ENCODE measurements at places on chromosomes 7 and 10.

DNA sequence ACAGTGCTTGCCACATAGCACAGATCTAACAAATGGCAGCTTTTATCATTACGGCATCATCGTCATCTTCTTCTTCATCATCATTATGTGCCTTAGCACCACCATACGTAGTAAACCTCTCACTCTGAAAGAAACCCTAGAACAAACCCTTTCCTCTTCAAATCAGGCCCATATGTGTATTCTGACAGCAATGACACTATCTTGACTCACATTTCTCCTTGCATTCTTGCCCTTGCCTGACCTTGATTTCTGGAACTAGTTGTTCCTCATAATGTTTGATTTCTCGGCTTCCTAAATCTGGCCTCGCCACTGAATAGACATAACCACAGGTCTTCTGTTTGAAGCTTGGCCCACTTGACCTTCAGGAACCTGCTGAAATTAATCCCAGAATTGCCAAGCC is 115.3 kb downstream of the DGKI start:
- DNase-seq = no peak

DNA sequence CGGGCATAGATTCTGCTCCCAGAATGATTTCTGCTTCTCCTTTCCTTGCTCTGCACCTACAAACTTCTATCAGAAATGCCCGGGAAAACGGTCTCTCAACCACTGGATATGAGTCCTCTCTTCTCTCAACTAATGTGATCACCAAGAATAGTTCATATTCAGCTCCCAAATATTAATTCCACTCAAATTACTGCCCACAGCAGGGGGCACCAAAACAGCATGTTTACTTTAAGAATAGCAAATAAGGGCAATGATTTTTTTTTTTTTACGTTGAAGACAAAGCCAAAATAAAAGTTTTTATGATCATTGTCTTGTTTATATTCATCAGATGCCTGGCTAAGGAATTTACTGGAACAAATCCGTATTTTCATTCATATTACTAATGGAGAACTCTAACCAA is 94.9 kb upstream of the PRSS1 start:
- no peak for DNase-seq

DNA sequence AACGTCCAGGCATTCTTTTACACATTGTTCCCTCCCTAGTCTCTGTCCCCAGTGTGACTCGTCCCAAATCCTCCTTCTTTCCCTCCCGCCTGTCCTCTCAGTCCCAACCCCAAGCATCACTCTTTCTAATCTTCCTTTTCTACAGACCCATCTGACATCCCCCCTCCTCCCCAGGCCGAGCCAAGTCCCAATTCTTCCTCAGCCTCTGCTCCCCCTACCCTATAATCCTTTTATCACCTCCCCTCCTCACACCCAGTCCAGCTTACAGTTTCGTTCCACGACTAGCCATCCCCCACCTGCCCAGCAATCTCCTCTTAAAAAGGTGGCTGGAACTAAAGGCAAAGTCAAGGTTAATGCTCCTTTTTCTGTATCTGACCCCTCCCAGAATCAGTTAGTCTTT is 95.1 kb downstream of the MACC1 start:
- DNase-seq = no peak

DNA sequence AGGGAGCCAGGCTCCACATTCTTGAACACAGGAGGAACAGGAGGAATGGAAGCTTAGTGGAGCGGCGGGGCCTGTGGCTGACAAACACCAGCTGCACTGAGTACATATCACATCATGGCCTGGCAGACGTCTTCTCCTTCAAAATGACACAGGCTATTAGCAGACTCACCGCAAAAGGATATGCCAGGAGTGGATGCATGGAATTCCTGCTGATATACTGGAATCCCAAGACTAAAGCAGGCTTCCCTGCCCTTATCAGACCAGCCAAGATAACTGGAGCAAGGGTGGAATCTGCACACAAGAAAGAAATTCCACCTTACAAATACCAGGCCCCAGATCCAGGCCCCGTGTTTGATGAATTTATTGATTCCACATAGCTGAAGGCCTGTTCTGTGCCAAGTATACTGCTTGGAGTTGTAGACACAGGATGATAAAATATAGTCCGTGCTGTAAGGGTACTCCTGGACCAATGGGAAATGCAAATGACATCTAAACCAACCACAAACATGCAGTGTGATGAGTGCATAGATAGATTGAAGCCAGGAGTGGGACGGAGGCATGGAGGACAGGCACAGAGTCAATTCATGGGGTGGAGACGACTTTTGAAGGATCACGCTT is 480.5 kb upstream of the ZMIZ1 start:
- no peak for DNase-seq

DNA sequence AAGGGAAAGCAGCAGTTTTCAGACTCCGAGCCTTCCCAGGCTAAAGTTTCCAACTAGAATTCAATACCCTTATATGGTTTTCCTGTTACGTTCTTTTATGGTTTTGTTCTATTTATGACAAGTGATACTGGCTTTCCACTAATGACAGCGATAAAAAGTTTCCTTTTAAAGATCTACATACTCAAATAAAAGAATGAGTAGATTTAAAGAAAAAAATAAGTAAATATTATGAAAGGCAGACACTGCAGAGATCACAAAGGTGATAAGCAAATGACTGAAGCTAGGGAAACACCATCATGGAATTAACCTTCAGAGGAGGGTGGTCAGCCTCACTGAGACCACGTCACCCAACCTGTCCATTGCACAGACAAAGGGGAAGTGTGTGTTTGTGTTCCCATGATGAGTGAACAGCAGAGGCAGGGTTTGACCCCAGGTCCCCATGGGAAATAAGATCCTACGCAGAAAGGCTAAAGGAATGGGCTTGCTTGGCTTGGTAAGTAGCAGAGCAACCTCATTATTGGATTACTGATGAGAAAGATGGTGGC is 4.0 kb downstream of the VSIR start:
- DNase-seq = no peak

GRCh38 chr7:55438085-55438756 is 73.1 kb downstream of the LANCL2 start:
- DNase-seq = no peak

DNA sequence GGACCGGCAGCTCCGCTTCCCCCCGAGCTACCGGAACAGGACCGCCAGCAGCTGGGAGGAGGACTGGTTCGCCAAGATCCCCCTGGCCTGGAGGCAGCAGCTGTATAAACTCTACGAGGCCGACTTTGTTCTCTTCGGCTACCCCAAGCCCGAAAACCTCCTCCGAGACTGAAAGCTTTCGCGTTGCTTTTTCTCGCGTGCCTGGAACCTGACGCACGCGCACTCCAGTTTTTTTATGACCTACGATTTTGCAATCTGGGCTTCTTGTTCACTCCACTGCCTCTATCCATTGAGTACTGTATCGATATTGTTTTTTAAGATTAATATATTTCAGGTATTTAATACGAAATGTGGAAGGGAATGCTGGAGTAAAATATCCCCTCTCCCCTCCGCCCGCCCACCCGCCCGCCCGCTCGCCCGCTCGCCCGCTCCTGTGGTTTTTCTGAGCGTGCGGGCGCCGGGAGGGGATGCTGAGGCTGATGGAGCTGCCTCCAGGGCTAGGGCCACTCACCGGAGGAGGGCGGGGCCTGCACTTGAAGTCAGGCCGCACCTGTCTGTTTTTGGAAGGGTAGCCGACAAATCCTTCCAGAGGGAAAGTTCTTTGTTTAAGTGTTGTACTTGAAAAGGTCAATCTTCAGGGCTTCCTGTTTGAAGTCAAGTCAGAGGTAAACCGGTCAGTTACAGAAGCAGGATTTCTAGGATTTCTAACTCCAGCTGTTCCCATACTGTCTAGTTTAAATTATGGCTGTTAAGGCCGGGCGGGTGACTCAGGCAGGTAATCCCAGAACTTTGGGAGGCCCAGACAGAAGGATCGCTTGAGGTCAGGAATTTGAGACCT is 30.5 kb downstream of the CHST12 start:
- DNase-seq = no peak

DNA sequence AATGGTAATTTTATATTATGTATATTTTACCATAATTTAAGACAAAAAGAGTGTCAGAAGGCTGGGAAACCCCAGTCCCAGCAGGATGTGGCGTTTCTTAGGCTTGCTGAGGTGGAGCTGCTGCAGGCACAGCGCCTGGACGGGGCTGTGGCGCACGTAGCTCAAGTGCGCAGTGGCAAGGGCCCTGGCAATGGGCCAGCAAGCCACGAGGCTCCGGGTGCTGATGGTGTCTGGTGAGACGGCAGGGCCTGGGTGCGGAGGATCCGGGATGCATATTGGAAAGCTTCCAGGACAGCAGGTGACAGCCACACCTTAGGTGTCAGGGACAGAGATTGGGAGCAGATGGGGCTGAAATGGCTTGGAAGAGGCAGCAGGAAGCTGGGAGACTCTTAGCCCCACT is 37.2 kb downstream of the CLEC2L start:
- DNase-seq = no peak

GRCh38 chr10:15245530-15245929 is 77.0 kb upstream of the NMT2 start:
- DNase-seq = no peak

- DNase-seq = no peak
Measured at GRCh38 chr7:23061327-23061726, 44.3 kb upstream of the KLHL7 start.

DNA sequence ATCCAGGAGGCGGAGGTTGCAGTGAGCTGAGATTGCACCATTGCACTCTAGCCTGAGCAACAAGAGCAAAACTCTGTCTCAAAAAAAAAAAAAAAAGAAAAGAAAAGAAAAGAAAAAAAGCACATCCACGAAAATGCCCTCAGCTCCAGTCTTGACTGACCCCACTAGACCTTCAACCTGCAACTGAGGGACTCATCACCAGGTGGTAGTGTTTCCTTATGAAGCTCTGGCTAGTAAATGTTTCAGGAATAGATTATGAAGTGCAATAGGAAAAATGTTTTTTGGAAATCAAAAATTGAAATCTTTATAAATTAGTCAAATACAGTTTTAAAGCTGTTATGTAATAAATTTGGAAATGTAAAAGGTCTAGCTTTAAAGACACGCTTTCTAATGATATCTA is 22.4 kb downstream of the TLL2 start:
- DNase-seq = no peak

- no peak for DNase-seq
Measured at GRCh38 chr10:75231672-75232581, 3.8 kb downstream of the COMTD1 start.

DNA sequence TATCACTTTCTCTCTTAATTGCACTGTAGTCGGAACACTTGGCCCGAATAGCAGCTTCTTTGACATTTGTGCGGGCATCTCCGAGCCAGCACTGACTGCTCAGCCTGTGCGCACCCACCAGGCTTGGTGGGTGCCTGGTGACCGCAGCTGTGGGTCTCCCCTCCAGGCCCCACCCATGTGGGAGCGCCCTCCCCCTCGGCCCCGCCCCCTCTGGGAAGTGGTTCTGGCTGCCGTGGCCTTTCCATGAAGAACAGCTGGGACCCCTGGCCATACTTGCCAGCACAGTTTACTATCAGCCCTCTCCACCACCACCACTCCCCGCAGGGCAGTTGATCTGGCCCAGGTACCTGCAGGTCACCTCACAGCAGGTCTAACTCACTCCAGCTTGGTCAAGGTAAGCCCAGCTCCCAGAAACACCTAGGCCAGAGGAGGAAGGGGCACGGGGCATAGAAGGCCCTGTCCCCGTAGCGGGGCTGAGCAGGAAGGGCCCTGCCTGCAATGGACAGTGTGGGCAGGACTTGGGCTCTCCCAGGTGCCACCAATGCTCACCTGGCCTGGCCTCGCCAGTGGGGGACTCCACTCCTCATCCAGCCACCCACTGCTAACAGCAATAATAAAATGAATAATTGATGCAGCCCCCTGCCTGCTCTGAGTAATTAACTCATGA is 5.8 kb downstream of the RASGEF1A start:
- no peak for DNase-seq

- no peak for DNase-seq
Measured at GRCh38 chr10:13759168-13759567, 172.4 kb downstream of the PRPF18 start.

DNA sequence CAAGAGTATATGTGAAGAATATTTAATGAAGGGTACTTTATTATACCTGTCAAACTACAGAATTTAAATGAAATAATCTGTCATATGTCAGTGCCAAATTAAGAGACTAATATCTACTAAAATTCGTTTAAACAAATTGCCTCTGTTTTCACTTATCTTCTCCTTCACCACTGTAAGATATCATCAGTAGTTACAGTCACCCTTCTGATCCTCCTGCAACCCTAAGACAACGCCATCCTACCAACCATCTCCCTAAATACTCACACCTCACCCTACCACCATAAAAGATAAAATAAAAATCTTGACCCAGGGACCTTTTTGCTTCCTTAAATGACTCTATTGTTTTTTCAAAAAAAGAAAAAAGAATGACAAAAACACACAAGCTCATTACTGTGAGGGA is 20.8 kb downstream of the EZH2 start:
- DNase-seq = no peak

DNA sequence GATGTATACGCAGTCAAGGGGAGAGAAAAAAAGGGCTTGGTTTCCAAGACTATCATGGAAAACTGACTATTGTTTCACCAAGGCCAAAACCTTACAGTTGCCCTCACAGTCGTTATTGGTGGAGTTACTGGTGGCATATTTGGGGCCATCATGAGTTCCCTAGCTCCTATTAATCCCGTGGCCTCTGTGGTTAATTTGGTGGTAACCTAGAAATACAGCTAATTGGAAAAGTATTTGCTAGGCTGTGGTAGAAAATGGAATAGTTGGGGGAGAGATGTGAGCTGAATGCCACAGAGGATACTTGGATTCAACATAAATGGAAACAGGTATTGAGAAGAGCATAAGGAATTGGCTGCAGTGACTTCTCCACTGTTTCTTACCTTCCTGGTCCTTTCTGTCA is 450.7 kb downstream of the KCNMA1 start:
- DNase-seq = no peak

DNA sequence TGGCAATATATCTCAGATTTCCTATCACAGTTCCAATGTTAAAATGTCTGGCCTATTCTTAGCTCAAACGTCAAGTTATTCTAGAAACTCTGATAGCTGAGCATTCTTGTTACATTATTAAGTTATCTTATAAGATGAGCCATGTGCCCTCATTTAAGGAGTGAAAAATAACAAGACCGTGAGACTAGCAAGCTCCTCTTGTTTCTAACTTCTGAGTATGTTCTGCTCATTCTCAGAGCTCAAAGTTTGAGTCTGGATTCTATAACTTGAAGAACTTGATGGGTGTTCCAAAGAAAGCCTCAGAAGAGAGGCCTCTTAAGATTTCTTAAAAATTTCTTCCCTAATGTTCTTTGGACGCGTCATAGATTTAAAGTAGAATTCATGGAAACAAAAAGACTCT is 215.2 kb downstream of the HTR7 start:
- no peak for DNase-seq

DNA sequence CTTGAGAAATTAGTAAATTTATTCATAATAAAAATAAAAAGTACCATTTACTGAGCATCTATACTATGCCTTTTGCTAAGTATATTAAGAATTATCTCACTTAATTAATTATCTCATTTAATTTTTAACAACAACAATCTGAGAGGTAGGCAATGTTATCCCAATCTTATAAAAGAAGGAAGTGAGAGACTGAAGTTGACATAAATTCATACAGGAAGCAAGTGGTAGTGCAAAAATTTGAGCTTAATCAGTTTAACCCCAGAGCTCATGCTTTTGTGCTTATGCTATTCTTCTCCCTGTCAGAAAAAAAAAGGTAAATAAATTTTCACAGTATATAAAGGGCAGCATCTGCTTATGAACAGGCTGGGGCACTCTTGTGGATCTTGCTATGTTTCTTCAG is 2.7 kb upstream of the LIPF start:
- DNase-seq = no peak

Data from esophagus squamous epithelium (tissue), 5 donors.